ENCODE measurements at places on chromosomes 1 and 21.

GRCh38 chr1:30200161-30200560 is 523.2 kb downstream of the MATN1 start:
- DNase-seq: no peak

GRCh38 chr21:14121719-14122118 is 89.0 kb downstream of the LIPI start:
- DNase-seq: no peak

DNA sequence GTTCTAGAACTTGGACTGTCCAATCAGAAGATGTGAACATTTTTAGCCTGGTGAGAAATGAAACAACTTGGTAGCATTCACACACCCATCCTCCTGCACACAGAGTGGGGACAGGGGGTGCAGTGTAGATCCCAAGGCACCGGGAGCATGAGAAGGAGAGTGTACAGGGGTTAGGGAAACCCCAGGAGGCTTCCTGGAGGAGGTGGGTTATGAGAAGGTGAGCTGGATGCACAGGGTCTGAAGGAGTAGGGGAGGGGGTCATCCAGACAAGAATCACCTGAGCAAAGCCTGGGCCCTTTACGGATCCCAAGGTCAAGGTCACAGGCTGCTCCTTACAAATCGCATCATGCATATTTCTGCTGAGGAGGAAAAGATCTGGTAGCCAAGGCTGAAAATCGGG is 117.5 kb upstream of the TMPRSS2 start:
- DNase-seq: no peak

- no peak for DNase-seq
Measured at GRCh38 chr1:206979379-206980043, 9.3 kb upstream of the FCAMR start.
